Hematopoietic multipotent progenitor cell (in vitro differentiated cells): ENCODE measurements at places on chromosomes 5 and 9.

DNA sequence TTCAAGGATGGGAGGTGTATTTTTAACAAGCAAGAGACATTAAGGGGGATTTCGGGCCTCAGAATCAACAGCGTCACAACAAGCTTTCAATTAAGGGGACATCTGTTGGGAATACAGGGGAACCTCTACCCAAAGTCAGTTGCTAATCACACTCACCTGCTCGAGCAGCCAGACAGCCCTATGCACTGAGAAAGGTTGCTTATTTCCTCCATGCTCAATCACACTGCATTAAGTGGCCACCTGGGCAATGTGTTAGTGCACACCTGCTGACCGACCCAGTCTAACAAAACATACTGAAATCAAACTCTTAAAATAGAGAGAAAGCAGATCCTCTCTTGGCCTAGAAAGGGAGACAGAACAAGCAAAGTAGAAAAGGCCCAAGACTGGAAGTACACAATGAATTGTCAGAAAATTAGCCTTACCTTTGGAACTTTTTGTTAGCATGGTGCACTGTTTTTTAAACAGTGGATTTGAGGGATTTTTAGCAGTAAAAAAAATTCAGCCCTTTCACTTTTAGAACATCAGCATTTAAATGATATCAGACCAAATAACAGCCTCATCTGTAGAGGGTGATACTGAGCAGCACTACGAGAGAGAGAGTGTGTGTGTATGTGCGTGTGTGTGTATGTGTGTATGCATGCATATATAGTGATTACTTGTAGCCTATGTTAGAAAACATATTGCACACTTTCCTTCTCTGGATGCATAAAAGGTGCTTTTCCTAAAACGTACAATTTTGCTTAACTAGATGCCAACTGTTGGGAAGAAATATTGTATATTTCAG lies 1118.6 kb upstream of the DMAC1 start:
- DNase-seq, result no peak

DNA sequence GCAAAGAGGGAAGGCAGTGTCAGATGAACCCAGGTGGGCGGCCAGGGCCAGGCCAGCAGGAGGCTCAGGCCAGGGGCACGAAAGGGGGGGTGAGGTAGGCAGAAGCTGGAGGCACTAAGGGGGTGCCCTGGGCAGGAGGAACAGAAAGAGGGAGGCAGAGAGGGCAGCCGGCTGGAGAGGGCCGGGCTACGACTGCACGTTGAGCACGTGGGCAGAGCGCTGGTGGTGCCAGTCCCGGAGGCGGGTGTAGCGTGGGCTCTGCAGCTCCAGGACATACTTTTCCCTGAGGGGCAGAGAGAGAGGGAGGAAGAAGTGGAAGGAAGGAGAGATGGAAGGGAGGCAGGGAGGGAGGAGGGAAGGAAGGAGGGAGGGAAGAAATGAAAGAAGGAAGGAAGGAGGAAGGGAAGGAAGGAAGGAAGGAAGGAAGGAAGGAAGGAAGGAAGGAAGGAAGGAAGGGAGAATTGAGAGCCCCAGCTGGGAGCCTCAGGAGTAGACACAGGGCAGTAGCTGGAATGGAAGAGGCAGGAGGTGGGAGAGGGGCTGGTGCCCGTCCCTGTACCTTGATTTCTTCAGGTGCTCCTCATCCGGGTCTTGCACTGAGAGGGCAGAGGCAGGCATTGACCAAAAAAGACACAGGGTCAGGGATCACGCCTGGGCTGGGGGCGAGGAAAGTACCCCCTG lies 7.0 kb downstream of the PDLIM7 start:
- no peak for DNase-seq

DNA sequence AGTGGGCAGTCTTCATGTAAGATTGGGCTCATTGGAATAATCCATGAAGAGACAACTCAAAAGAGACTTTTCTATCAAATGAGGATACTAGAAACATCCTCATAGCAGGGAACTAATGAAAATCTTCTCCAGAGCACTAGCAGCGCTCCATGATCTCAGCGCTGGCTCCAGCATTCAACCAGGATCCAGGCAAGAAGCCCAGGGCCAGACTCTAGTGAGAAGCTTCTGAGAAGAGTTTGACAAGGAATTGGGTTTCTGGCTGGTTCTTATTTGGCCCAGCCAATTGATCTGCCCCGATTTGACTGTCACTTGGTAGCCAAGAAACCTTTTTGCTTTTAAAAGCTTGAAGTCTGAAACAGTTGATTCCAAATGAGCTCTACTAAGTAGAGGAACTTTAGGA lies 60.1 kb downstream of the AOPEP start:
- no peak for DNase-seq

DNA sequence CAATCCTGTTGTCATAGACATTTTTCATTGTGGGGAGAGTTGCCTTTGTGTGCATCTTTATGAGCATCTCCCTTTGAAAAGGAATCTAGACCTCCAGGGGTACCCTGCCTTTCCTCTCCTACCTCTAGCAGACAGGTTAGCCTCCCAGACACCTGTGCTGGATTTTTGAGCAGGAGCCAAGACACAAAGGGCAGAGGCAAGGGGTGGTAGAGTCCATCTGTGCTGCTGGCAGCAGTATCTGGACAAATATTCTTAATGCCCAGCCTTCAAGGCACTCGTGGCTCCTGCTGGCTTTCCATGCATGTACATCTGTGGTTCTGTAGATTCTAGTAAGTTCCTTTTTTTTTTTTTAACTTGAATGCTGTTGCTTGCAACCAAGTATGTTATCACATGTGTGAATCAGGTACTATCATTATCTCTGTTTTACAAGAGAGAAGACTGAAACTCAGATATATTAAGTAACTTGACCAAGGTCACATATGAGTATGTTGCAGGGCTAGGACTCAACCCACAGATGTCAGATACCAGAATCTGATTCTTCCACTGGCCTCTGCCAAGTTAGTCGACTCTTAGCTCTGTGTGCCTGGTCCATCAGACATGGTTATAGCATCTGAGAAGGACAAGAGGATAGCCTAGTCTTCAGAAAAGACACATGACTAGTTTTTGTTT lies 32.9 kb upstream of the GPR151 start:
- DNase-seq, result no peak

DNA sequence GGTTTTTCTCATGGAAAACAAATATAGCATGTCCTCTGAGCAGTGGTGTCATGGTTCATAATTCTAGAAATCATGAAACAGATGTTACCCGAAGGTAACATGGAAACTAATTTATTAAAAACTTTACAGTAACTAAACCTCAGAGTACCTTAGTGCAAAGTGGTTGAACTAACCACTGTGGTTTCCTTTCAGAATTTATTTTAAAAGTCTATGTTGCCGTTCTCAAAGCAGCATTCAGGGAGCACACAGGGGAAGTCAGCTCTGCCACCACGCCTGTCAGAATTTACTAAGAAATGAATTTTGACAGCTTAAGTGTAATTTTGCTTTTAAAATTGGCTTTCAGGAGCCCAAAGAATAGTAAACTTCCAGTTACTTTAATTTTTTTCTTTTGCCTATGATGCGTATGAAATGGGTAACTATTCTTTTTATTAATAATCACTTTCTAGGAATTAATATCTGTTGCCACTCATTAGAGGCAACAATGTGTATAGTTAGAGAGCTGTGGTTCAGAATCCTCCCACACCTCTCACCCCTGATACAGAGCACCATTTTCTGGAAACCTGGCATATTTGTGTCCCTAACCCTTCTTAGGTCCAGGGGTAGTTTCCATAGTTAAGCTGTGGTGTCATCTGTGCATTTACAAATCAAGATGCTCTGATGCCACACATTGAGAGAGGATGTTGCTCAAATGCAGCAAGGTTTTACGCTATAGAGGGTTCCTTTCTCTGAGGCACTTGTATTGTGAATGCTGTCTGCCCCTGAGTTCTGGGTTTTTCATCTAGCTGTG lies 202.6 kb downstream of the ZSWIM6 start:
- peak; percentile 70 for DNase-seq

DNA sequence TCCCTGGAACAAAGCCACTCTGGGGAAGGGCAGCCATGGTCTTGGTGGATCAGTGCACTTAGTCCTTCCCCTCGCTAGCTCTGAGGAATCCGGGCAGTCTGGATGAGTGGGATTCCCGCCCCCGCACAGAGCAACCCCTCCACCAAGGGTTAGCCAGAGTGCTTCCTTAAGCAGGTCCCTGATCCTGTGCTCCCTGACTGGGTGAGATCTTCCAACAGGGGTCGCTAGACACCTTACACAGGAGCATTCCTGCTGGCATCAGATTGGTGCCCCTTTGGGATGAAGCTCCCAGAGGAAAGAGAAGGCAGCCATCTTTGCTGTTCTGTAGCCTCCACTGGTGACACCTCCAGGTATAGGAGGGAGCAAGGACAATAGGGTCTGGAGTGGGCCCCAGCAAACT lies 228.8 kb downstream of the AP3B1 start:
- no peak for DNase-seq

GRCh38 chr5:135222771-135223170 lies 176.3 kb downstream of the MACROH2A1 start:
- no peak for DNase-seq

DNA sequence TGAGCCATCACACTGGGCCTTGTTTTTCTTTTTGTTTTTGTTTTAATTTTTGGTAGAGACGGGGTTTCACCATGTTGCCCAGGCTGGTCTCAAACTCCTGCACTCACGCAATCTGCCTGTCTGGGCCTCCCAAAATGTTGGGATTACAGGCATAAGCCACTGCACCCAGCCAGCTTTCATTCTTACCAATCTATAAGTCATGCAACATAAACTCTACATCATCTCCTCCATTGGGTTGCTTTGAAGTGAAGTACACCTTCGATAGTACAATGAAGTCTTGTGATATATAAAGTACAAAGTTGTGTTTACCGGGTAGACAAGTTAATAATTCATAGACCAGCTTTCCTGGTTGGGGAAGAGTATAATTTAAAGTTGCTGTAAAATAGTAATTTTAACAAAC lies 8.8 kb upstream of the CDK7 start:
- DNase-seq, result no peak

DNA sequence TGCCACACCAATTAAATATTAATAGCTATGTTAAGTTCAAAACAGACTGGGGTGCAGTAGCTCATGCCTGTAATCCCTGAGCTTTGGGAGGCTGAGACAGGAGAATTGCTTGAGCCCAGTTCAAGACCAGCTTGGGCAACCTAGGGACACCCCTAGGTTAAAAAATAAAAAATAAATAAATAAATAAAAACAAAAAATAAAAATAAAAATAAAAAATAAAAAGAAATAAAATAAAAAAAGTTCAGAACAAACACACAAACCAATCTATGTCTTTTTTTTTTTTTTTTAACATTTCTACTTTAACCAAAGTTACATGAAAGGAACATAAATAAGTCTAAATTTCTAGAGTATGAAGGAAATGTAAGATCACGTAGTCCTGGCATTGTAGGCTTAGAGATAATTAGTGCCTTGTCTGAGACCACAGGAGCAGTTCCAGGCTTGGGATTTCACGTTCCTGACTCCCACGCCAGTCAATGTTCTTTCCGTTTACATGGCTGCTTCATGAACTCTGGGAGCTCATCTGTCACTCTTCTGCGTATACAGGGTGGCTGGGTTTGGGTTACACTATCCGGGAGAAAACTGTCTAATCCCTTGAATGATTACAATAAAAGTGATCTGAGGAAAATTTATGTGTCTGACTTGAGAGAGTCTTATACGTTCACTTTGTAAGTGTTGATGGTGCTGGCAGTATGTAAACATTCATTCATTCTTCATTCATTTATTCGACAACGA lies 85.2 kb downstream of the KIAA1958 start:
- no peak for DNase-seq

GRCh38 chr5:6885581-6885980 lies 172.3 kb downstream of the TENT4A start:
- no peak for DNase-seq

- no peak for DNase-seq
These were observed 91.7 kb upstream of the SLCO6A1 start for GRCh38 chr5:102590467-102590866.

DNA sequence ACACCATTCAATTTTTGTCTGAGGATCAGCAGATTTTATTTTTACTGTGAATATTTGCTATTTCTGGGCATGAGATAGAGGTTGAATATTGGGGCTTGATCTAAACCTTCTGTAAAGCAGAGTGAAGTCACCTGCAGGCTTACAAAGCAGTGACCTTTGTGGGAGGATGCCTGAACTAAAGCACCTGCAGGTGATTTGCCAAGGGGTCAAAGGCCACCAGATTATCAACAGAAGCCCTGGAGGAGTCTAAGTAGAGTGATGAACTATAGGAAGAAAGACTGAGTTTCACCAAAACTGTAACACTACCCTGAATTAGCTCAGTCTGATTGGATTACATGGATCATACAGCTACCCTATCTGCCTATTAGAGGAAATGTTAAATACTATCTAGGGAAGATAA lies 144.3 kb upstream of the PRLR start:
- no peak for DNase-seq

- DNase-seq, result no peak
These were observed 54.6 kb downstream of the AHRR start for GRCh38 chr5:375921-376798.

GRCh38 chr5:58184910-58185309 lies 275.0 kb downstream of the PLK2 start:
- DNase-seq, result no peak

GRCh38 chr9:113350107-113350661 lies 843 bp downstream of the BSPRY start:
- DNase-seq, result no peak

DNA sequence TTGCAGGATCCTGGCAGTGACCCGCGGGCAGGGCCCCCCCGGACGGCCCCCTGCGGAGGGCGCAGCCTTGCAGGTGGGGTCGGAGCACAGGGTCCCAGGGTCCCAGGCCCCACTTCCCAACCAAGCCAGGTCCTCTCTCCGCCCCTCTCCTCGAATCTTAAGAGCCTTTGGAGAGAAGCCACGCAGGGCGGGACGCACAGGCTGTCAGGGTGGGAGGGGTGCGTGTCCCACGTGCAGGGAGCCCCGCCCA lies 18.4 kb upstream of the EGFL7 start:
- peak; percentile 88 for DNase-seq

GRCh38 chr9:126395439-126396212 lies 69.0 kb downstream of the MVB12B start:
- no peak for DNase-seq

DNA sequence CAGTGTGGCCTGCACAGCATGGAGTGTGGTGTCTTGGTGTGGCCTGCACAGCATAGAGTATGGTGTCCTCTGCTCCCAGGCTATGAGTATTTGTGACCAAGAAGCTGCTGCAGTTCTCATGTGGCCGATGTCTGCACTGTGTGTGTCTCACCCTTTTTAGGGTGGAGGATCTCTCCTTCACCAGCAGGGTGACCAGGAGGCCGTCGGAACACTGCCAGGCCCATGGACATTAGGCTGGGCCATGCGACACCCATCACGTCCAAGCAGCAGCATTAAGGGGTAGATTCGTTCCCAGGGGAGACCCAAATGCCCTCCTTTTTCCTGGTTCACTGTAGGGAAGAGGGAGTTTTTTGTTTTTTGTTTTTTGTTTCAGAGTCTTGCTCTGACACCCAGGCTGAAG lies 115.3 kb upstream of the SPIN1 start:
- no peak for DNase-seq

GRCh38 chr5:29208024-29208423 lies 1985.5 kb upstream of the CDH6 start:
- no peak for DNase-seq

DNA sequence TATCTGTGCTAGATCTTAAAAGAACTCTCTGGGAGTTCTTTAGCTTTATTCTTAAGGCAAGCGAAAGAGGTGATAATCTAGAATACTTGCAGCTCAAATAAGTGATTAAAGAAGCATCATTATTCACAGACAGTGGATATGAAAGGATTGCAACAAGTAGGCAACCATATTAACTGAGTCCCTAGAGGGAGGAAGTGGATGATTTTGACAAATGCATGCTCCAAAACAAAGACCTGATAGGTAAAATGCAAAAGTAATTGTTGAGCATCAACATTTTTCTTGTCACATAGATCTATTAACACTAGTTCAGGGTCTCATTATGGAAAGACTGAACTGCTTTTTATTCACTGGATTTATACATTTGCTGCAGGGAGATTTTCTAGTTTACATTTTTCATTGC lies 109.1 kb downstream of the EDIL3 start:
- no peak for DNase-seq

GRCh38 chr5:107135391-107135790 lies 535.3 kb downstream of the EFNA5 start:
- DNase-seq, result no peak
